Glutamatergic neuron (in vitro differentiated cells): ENCODE measurements at places on chromosomes 3 and 15. TPM values are rescaled to one million over a fixed set of nuclear protein-coding genes. Genes with fewer than 3 reads are reported as not detected.
A peak's percentile ranks its signal among the peaks of the same experiment; 100 is the strongest.

Gene SPATA12
- not detected for total RNA-seq

Gene MYZAP
- total RNA-seq = not detected

Gene POC1A
- 3.2 TPM for total RNA-seq

Gene CLDN16
- not detected for total RNA-seq

Gene STARD5
- 3.1 TPM for total RNA-seq

Gene CHRD
- total RNA-seq = 47.1 TPM

Gene CDHR4
- not detected for total RNA-seq

- H3K27me3 ChIP-seq = no peaks in the 10 kb centered on the region
- DNase-seq = no peak
- H3K27ac ChIP-seq = no peak overlapping the region
- no peak overlapping the region for H3K4me3 ChIP-seq
Observed at GRCh38 chr15:38691377-38691776, 126.8 kb upstream of the RASGRP1 start.

- DNase-seq = no peak
- H3K27ac ChIP-seq = no peak overlapping the region
- H3K4me3 ChIP-seq = no peak overlapping the region
- no peaks in the 10 kb centered on the region for H3K27me3 ChIP-seq
- H3K4me1 ChIP-seq = no peaks in the 10 kb centered on the region
- no peaks in the 10 kb centered on the region for H3K36me3 ChIP-seq
Observed at GRCh38 chr15:48823237-48823636, 12.4 kb upstream of the CEP152 start.

GRCh38 chr15:66498501-66499386, 1.2 kb upstream of the SNAPC5 start:
- peak overlapping the region; percentile 13 for H3K4me3 ChIP-seq
- no peak for DNase-seq
- H3K27ac ChIP-seq = peak overlapping the region; percentile 31
- H3K36me3 ChIP-seq = no peaks in the 10 kb centered on the region
- H3K27me3 ChIP-seq = peaks cover 2% of the 10 kb centered on the region
- peaks cover 8% of the 10 kb centered on the region for H3K4me1 ChIP-seq

GRCh38 chr3:53274938-53275605, 19.2 kb upstream of the TKT start:
- H3K36me3 ChIP-seq = no peaks in the 10 kb centered on the region
- DNase-seq = no peak
- H3K4me1 ChIP-seq = no peaks in the 10 kb centered on the region
- H3K27me3 ChIP-seq = peaks cover 2% of the 10 kb centered on the region
- no peak overlapping the region for H3K27ac ChIP-seq
- H3K4me3 ChIP-seq = no peak overlapping the region

DNA sequence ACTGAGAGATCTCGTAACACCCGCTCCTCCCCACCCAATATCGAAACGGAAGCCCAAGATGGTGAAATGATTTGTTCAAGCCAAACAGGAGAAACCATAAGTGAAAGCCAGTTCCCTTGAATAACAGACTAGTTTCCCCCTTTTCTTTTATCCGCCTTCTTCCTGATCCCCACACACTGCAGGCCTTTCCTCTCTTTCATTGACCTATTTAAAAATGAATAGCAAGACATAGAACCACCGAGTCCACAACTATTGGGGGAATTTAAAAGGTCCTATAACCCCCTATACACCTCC, 382 bp upstream of the COX17 start:
- no peak for DNase-seq
- peak overlapping the region; percentile 81 for H3K27ac ChIP-seq
- no peaks in the 10 kb centered on the region for H3K36me3 ChIP-seq
- no peaks in the 10 kb centered on the region for H3K27me3 ChIP-seq
- peak overlapping the region; percentile 88 for H3K4me3 ChIP-seq
- H3K4me1 ChIP-seq = peaks cover 6% of the 10 kb centered on the region

GRCh38 chr3:72054976-72055375, 270.0 kb upstream of the PROK2 start:
- H3K27ac ChIP-seq = no peak overlapping the region
- H3K4me1 ChIP-seq = no peaks in the 10 kb centered on the region
- H3K36me3 ChIP-seq = no peaks in the 10 kb centered on the region
- H3K27me3 ChIP-seq = no peaks in the 10 kb centered on the region
- no peak for DNase-seq
- no peak overlapping the region for H3K4me3 ChIP-seq

DNA sequence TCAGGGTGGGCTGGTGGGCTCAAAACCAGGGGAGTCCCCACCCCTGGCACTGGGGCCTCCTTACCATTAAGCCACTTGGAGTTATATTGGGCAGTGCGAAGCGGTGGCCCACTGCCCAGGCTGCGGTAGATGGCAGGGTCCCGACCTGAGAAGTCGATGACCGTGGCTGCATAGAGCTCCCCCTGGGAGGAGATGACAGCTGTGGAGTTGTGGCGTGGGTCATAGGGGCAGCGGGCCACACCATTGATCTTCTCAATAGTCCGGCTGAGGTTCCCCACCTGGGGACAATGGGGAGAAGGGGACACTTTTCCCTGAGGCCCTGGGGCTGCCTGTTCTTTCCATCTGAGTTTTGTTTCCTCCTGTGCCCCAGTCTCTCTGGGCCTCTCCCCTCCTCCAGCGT, 99.8 kb downstream of the SEMA5B start:
- no peak overlapping the region for H3K4me3 ChIP-seq
- no peak for DNase-seq
- peaks cover 9% of the 10 kb centered on the region for H3K27me3 ChIP-seq
- H3K4me1 ChIP-seq = peaks cover 20% of the 10 kb centered on the region
